Vagina (tissue), 2 donors: ENCODE measurements at places on chromosomes 1 and 21.

DNA sequence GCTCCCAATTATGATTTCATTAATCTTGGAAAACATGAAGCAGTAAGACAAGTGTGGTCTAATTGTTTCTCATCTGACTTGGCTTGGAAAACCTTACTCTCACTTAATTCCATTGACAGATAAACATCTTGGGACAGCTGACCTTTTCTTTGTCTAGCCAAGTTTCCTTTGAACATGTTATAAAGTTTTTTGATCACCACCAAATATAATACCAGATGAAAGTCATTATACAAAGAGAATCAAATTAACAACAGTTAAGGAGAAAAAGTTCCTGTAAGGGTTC, 50.2 kb downstream of the ALG14 start:
- DNase-seq: no peak

GRCh38 chr1:85660541-85660940, 47.7 kb downstream of the ZNHIT6 start:
- DNase-seq: no peak

GRCh38 chr1:57839526-57839925, 415.7 kb upstream of the DAB1 start:
- no peak for DNase-seq

- no peak for DNase-seq
Observed at GRCh38 chr1:213927846-213928245, 59.9 kb upstream of the PROX1 start.

- no peak for DNase-seq
Observed at GRCh38 chr1:15100880-15101760, 52.4 kb upstream of the TMEM51 start.

- DNase-seq: no peak
Observed at GRCh38 chr1:198199105-198199504, 42.3 kb downstream of the NEK7 start.

DNA sequence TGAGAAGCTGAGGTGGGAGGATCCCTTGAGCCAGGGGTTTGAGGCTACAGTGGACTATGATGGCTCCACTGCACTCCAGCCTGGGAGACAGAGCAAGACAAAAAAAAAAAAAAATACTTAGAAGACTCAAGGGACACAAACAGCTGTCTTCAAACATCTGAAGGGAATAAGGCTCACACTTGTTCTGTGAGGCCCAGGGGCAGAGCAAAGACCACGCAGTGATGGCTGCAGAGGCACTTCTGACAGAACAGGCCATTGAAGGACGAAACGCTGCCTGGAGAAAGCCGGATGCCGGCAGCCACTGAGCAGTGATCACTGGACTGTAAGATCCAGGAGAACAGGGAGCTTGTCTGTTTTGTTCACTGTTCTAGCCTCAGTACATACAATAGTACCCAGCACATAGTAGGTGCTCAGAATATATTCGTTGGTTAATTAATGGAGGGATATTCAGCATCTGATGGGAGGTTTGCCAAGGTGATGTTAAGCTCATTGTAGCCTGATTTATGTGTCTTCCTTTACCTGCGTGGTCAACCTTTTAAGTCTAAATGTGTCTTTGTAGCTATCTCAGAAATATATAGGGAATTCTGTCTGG, 12.1 kb upstream of the NDC1 start:
- DNase-seq: no peak

- DNase-seq: peak; percentile 25
Observed at GRCh38 chr1:109814223-109814622, 50.5 kb upstream of the EPS8L3 start.

DNA sequence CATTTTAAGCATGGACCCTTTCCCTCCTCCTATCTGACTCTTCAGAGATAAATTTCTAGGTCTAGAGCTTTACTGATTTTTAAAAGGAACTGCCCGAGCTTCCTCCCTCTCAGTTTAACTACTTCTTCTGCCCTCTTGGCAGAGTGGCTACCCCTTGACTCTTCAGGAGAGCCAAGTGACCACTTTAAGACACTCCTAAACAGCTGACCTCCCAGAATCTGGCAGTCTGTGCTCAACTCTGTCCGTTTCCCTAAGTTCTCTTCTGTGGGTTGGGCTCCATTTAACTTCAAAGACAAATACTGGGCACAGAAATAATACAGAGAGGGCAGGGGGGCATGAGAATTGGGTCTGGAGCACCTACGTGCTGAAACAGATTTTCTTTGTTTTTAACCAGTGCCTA, 196.3 kb upstream of the FOXD3 start:
- DNase-seq: no peak

GRCh38 chr21:28442624-28443023, 550.1 kb downstream of the LTN1 start:
- no peak for DNase-seq

DNA sequence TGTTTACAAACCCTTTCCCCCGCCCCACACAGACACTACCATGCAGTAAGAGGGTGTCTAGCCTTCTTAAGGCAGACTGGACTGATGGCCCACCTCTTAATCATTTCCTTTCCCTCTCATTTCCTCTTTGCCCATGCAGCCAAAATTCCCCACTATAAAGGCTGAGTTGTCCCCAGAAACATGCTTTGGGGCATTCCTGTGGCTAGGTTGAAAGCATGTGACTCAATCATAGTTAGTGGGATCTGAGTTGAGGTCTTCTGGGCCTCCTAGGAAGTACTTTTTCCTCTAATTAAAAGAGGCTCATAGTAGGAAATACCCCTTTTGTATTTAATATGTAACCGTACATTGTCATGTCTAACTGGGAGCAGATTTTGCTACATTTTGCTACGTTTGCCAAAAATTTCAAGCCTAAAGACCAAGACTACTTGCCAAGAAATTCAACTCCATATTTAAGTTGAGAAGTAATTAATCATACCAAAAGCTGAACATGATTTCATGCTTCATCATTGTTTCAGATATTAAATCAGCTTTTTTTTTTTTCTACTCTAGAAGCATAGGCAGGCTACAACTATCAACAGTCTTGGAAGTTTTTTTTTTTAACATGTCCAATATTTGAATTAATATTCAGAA, 174.7 kb downstream of the ADGRL4 start:
- no peak for DNase-seq

DNA sequence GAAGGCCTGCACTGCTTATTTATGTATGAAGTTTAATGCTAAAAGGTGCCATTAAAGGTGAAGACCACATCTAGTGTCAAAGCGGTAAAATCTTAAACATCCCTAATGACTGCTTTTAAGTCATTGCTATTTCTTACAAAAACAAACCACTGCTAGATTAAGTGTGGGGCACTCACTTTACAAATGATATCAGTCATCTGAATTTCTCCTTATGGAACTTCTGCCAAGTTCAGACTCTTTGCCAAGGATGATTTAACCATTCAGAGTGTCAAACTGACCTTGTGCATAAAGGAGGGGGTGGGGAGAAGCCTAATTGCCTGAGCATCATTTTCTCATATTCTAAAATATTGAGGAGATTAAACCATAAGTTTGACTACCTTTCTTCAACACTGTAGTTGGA, 271.5 kb downstream of the TGFB2 start:
- no peak for DNase-seq

DNA sequence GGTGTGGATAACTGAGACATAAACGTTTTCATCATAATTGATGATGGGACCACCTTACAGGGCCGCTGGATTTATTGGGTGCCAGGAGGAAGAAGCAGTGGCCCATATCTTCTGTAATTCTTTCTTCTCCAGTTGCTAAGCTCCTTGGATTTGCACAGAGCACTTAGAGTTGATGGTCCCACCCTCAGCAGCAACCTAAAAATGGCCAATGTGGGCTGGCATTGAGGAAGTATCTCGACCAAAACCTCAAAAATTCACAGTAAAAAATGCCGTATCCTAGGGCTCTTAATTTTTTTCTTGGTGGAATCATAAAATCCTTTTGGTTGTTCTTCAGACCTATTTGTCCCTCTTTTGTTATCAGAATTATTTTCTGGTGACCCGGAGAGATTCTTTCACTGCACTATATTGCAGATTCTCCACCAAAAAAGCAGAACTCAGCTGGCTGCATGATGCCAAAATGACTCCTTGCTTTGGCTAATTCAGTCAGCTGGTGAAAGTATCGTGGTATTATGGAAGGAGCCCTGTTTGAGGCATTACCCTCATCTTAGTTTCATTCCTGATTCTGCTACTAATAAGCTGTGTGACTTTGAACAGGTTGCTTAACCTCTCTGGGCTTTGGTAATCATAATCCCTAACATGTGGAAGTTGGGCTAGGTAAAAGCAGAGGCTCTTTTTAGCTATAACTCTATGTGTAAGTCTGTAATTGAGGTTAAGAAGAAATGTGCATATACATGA, 27.6 kb downstream of the KIRREL1 start:
- DNase-seq: no peak

DNA sequence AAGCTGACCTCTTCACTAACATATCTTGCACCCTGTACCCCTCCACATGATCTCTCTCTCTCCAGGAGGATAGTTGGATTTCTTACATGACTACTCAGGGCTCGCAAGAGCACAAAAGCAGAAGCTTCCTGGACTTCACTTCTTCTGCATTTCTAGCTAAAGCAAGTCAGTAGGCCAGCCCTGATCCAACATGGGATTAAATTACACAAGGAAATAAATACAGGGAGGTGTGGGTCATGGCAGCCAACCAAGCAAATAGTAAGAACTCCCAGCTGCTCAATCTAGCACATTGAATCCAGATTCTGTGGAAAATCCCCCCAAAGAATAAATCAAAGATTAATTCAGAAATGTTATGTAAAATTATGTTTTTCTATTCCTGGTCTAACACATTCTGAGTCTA, 33.3 kb downstream of the KLHDC7A start:
- DNase-seq: no peak

GRCh38 chr1:163836481-163836880, 514.7 kb downstream of the NUF2 start:
- no peak for DNase-seq

DNA sequence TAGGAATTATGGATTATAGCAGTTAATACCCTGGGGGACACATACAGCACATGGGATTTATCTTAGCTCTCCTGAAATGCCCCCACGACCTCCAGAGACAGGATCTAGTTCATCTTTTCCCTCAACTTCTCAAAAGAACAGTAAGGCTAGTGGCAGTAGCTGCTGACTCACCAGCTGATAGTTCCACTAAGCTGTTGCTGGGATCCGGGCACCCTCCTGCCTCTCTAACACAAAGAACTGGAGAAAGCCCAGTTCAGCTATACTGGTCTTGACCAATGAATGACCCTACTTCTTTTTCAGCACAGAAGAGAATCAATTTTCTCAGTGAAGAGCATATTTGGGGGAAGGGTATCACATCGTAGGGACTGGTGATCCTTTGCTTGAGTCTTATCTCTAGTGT, 84.1 kb downstream of the PGBD5 start:
- DNase-seq: no peak

DNA sequence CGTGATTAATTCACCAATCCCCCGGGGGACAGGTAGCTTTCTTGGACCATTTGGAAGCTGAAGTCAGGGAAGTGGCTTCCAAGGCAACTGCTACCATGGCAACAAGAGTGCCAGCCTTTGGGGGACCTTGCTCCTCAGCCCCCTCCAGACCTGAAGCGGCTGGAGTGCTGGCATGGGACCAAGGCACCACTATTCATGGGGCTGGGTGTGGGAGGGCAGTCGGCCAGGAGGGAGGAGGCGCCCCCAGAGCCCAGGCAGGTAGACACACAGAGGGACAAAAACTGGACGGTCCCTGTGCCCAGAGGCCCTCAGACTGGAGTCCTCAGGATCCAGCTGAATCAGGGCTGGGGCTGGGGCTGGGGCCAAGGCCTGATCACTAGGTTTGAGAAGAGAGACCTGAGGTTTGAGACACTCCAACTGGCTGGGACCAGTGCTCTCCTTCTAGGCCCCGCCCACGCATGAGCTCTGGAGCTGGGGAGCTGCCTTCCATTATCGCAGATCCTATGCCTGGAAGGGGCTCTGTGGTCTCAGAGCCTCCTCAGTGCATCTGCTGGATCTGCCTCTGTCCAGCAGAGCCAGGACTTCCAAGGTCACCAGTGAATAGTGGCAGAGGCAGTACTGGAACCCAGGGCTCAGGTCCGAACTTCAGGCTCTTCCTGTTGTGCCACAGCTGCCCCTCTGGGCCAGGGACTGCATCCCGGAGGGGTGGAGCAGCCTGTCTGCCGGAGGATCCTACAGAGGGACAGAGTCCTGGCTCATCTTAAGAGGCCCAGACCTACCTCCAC, 3.3 kb upstream of the KNCN start:
- DNase-seq: no peak

DNA sequence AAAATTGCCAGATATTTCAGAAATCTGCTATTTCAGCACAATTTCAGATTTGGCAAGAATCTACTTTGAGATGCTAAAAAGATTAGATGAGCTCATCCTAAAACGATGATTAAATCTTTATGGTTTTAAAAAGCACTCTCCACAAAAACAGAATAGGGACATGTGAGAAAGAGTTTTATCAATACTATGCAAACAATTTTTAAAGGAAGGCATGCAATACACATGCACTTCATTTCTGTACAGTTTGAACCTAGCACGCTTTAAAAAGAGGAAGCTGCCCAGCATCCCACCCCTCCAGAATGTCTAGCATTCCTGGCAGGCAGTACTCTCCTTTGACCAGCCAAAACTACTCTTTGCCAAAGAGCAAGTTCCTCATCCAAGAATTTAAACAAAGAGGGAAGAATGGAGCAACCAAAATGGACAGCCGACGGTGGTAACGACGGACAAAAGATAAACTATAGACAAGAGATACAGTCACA, 1.3 kb downstream of the ARHGAP29 start:
- DNase-seq: no peak

- no peak for DNase-seq
Observed at GRCh38 chr1:32239790-32240139, 7.3 kb upstream of the FAM167B start.

- DNase-seq: no peak
Observed at GRCh38 chr1:36115200-36115669, 9.8 kb downstream of the COL8A2 start.

GRCh38 chr1:11215381-11216005, 26.3 kb downstream of the ANGPTL7 start:
- no peak for DNase-seq

- DNase-seq: no peak
Observed at GRCh38 chr1:28256197-28256827, 3.0 kb upstream of the SESN2 start.

DNA sequence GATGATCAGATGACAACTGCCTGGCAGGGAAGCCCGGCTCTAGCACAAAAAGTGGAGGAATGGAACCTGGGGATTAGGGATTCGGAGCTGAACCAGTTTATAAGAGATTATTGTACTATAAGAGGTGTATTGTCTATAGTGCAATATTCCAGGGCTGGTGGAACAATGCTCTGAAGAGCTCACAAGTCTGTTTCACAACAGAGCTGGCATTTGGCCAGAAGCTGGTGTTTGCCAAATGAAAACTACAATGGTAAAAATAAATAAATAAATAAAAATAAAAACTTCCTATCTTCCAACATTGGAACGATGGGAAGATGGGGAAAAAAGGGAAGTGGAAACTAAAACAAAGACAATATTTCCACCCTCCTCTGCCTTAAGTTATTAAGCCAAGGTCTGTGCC, 73.5 kb downstream of the CHODL start:
- no peak for DNase-seq
